ENCODE measurements at places on chromosomes 4 and X. TPM values are rescaled to one million over a fixed set of nuclear protein-coding genes. Genes with fewer than 3 reads are reported as not detected.

CEP44 gene
- polyA plus RNA-seq = 12.1 TPM

CSN1S1 gene
- polyA plus RNA-seq = 0.21 TPM

POU3F4 gene
- 1.5 TPM for polyA plus RNA-seq

ARL9 gene
- 0.37 TPM for polyA plus RNA-seq

MXRA5 gene
- 0.52 TPM for polyA plus RNA-seq

GPR34 gene
- polyA plus RNA-seq = 0.17 TPM

ZXDA gene
- 0.43 TPM for polyA plus RNA-seq

GATA1 gene
- polyA plus RNA-seq = not detected

MAGEA10 gene
- not detected for polyA plus RNA-seq

AKAP14 gene
- 5.7 TPM for polyA plus RNA-seq

FAM114A1 gene
- polyA plus RNA-seq = 11.2 TPM

POF1B gene
- not detected for polyA plus RNA-seq

MAPK10 gene
- polyA plus RNA-seq = 2.6 TPM

CHRNA9 gene
- 0.58 TPM for polyA plus RNA-seq

GLRA2 gene
- polyA plus RNA-seq = not detected

RAB28 gene
- polyA plus RNA-seq = 15.3 TPM

EREG gene
- not detected for polyA plus RNA-seq

ETNPPL gene
- 1.4 TPM for polyA plus RNA-seq

SFRP2 gene
- polyA plus RNA-seq = 286 TPM

ADH7 gene
- polyA plus RNA-seq = not detected

STPG2 gene
- 0.14 TPM for polyA plus RNA-seq

ETDA gene
- polyA plus RNA-seq = not detected

PABPC4L gene
- 1.8 TPM for polyA plus RNA-seq

TMEM187 gene
- 2.4 TPM for polyA plus RNA-seq

PRDM8 gene
- 0.16 TPM for polyA plus RNA-seq

CDX4 gene
- 2.7 TPM for polyA plus RNA-seq
